T-cell (primary cell): ENCODE measurements at places on chromosomes 3 and 15. TPM values are rescaled to one million over a fixed set of nuclear protein-coding genes. Genes with fewer than 3 reads are reported as not detected.

GRCh38 chr15:72538931-72539330, 64.8 kb downstream of the ARIH1 start:
- no peak overlapping the region for H3K4me3 ChIP-seq
- peaks cover 12% of the 10 kb centered on the region for H3K4me1 ChIP-seq
- no peak overlapping the region for H3K27ac ChIP-seq
- DNase-seq: no peak
- no peaks in the 10 kb centered on the region for H3K27me3 ChIP-seq
- no peaks in the 10 kb centered on the region for H3K36me3 ChIP-seq

DNA sequence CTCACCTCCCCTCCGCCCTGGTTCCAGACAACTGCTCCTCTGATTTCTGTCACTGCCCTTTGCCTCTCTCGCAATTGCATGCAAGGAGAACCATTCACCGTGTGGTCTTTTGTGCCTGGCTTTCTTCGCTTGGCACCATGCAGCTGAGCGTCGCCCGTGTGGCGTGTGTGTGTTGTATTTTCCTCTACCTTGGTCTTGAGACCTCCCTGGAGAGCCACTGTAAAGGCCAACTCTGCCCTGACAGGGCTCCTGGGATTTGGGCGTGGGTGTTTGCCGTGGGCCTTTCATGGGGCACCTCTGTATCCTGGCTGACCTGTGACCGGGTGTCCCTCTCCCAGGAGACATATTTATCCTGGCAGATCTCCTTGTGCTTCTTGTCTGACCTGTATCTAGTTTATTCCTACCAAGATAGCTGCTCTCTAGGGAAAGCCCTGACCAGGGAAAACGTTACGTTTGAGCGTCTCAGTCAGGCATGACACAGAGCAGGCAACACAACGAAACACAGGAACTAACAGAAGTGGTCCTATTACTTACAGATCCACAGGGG, 2.0 kb upstream of the PIGZ start:
- no peaks in the 10 kb centered on the region for H3K36me3 ChIP-seq
- H3K27ac ChIP-seq: no peak overlapping the region

GRCh38 chr3:23294770-23295387, 91.8 kb downstream of the UBE2E2 start:
- H3K4me1 ChIP-seq: no peaks in the 10 kb centered on the region
- no peak overlapping the region for H3K4me3 ChIP-seq
- H3K36me3 ChIP-seq: no peaks in the 10 kb centered on the region
- no peaks in the 10 kb centered on the region for H3K27me3 ChIP-seq
- H3K27ac ChIP-seq: no peak overlapping the region
- no peak for DNase-seq

DNA sequence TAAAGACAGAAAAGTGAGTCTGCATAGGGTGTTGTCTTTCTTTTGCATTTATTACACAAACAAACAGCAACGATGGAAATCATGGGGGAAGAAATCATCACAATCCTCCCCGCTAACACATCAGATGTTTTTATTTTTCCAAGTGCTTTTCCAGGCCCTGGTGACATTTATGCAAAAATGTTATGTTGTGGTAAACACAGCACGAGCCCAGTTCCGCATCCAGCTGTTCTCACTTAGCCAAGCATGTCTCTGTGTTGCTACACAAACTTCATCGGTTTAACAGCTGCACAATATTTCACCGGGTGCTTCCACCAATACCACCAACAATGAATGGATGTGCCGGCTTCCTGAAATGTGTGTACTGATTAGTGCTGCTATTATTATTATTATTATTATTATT, 53.7 kb upstream of the ABHD17C start:
- no peak overlapping the region for H3K4me3 ChIP-seq
- no peak overlapping the region for H3K27ac ChIP-seq
- no peaks in the 10 kb centered on the region for H3K36me3 ChIP-seq
- no peaks in the 10 kb centered on the region for H3K4me1 ChIP-seq
- no peaks in the 10 kb centered on the region for H3K27me3 ChIP-seq

The SIN3A gene
- 129 TPM for total RNA-seq

The CPLX3 gene
- 0.50 TPM for total RNA-seq

The TMCC1 gene
- 31.9 TPM for total RNA-seq

The BNIP2 gene
- 87.9 TPM for total RNA-seq

The SYNM gene
- total RNA-seq: 3.9 TPM
